RPMI7951 (cell line): ENCODE measurements at places on chromosomes 16 and 17.
A peak's percentile ranks its signal among the peaks of the same experiment; 100 is the strongest.

- peak; percentile 78 for DNase-seq
These were observed 197.1 kb downstream of the SHISA9 start for GRCh38 chr16:13098536-13098935.

GRCh38 chr17:82372249-82373071 lies 895 bp downstream of the UTS2R start:
- no peak for DNase-seq

DNA sequence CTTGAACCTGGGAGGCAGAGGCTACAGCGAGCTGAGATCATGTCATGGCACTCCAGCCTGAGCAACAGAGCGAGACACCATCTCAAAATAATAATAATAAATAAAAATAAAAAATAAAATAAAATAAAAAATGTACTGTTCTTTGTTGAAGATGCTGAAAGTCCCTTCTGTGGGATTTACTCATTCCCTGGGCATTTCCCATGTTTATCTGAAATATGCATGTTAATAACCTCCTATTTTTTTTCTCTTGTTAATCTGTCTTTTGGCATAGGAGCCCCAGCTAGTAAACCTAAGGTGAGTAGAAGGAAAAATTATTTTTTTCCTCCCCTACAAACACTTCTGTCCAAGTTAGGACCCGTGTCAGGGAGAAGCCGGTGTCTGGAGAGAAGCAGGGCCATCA lies 34.4 kb downstream of the TMEM92 start:
- no peak for DNase-seq

DNA sequence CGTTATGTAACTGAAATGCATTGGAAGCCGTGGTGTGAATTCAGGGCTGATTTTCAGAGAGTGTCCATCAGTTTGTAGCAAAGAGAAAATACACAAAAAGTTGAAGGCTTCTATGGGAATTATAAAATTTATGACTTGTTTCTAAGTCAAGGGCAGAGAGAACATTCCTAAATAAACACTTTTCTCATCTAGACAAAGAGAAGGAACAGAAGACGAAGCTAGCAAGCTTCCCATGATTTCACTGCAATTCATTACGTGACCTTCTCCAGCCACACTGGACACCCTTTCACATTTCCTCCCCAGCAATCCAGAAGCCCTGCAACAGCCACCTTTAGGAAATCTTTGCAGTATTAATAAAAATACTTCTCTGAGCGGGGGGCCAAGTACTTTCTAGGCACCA lies 67.8 kb downstream of the TMEM100 start:
- DNase-seq, result no peak

DNA sequence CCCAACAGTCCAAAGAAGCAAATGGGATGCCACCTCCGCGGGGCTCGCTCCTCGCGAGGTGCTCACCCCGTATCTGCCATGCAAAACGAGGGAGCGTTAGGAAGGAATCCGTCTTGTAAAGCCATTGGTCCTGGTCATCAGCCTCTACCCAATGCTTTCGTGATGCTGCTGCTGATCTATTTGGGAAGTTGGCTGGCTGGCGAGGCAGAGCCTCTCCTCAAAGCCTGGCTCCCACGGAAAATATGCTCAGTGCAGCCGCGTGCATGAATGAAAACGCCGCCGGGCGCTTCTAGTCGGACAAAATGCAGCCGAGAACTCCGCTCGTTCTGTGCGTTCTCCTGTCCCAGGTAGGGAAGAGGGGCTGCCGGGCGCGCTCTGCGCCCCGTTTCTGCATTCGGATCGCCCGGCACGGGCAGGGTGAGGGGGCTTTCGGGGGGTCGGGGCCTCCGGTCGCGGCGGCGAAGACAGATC lies at the start of gene CDH13:
TSS of gene CDH13 (plus strand) at position 179 of the 471 bp plus-strand sequence.
- peak; percentile 78 for DNase-seq

DNA sequence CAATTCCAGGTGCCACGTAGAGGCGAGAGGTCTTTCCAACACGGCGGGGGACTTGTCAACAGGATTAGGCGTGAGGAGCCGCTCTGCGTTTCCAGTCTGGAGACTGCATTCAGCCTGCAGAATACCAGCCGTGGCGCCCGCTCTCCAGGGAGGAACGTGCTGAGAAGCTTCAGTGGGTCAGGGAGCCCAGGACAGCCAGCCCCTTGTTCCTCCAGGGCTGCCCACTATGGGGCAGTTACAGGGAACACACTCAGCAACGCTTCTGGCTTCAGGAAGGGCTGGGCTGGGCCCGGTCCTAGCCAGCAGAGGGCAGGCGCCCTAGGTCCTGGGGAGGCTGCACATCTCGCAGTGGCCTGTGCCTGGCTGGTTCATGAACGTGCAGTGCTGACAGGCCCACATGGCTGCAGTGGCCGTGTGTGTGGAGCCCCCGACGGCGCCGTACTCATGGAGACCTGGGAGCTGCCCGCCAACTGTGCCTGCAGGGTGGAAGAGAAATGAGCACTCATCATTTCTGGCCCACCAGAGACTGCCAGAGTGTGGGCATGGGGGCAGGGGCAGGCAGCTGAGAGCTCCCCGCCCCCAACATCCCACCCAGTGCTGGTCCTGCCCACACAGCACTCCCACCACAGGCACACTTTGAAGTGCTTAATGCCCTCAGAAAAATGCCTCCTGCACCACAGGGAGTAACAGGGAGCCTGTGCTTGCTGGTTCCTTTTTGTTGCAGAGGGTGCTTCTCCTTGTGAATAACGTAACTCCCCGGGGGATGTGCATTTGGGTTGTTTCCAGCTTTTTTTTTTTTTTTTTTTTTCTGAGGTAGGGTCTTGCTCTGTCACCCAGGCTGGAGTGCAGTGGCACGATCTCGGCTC lies 7.0 kb upstream of the FAAP100 start:
- DNase-seq, result no peak

DNA sequence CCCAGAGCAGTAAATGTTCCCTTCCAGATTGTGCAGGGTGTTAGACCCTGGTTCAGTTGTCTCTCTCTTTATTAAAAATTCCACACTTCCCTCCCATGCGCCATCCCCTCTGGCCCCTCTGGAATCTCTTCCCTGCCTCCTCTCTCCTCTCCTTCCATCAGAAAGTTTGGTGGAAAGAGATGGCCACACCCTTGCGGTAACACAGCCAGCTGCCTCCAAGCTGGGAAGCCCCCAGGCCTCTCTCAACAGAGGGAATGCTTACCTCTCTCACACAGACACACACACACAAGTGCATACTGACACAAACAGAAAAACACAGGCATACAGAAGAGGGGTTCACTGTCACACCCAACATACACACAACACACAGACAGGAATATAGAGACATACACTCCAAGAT lies 220.5 kb downstream of the C16orf78 start:
- no peak for DNase-seq

DNA sequence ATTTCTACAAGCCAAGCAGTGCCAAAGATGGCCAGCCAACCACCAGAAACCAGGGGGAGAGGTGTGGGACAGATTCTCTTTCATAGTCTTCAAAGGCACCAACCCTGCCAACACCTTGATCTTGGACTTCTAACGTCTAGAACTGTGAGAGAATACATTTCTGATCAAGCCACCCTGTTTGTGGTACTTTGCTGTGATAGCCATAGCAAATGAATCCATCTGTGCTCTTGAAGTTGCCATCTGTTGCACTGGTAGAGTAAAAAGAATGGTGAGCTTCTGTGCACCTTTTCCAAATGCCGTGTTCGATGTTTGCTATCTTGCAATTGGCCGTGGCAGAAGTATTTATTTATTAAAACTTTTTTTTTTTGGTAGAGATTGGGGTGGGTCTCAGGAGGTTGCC lies 16.7 kb upstream of the ADGRG1 start:
- DNase-seq, result no peak

DNA sequence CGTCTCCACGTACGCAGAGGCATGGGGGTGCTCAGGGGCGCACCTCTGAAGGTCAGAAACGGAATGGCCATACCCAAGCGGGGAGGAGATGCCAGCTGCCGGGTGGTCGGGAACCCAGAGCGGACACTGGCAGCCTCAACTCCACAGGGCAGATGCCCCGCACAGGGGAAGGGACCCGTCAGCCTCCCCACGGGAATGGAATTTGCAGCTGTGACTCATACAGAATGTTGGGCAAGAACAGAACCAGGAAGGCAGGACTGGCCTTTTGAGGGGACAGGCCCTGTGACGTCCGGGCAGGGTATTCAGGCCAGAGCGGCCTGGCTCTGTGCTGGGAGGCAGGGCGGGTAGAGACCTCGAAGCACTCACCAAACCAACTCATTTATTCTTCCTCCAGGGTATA lies 7.5 kb downstream of the TK1 start:
- no peak for DNase-seq

GRCh38 chr16:55849536-55849935 lies 16.6 kb upstream of the CES1 start:
- DNase-seq, result no peak

DNA sequence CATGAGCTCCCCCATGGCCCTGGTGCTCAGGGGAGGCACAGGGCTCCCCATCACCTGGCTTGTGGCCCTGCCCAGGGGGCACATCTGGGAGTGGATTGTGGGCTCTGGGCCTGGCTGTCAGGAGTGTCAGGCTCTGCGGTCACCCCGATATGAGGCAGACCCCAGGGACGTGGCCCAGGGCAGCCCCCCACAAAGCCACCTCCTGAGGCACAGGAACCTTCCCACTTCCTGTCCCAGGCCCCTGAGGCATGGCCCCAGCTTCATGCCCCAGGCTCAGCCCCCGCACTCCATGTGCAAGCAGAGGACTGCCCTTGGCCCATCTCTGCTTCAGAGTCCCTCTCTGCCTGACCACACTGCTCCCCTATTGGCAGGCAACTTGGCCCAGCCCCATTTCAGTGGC lies 160.3 kb downstream of the PCTP start:
- no peak for DNase-seq

DNA sequence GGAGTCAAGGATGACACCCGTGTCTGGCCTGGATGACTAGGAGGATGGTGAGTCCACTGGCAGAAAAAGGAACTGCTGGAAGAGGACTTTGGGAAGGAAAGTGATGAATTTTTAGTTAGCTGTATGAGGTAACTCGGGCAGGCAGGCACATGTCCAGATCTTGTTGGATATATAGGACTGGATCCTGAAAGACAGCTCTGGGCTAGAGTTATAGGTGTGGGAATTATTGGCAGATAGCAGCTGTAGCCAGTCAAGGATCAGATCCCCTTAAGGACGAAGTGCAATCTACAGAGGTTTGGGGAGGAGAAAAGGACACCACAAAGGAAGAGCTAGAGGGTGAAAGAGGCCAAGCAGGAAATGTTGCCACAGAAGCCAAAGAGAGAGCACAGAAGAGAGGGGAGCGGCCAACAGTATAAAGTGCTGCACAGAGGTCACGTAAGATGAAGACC lies 10.1 kb downstream of the CYB5D1 start:
- DNase-seq, result no peak

- DNase-seq, result no peak
These were observed 22.3 kb downstream of the SAP30BP start for GRCh38 chr17:75689441-75689873.

DNA sequence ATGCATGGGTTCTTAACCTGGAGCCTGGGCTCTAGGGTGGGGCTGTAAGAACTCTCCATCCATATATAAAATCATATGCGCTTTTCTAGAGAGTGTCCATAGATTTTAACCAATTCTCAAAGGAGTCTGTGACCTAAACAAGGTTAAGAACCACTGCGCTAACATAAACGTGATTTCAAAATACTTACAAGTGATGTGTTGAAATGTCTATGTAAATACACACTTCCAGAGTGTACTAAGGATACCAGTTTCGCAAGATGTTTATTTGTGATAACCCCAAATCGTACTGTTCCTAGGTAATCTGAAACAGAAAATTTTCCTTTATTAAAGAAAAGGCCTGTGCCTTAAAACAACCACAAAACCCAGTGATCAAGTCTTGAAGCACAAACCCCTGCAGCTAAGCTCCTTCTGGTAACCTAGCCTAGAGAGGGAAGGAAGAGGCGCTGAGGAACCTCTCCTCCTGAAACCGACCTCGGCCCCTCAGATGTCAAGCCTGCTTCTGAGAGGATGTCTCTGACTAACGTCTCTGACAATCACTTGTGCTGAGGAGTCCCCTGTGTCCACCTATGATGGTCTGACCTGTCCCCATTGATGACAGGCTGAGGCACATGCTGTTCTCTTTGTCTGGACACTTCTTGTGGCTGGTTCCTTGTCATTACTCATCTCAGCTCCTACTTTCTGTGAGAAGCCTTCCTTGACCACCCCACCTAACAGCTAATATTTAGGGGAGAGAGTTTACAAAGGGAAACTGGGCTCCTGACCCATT lies 32.2 kb downstream of the SNN start:
- no peak for DNase-seq

- no peak for DNase-seq
These were observed 2.6 kb downstream of the PRAC1 start for GRCh38 chr17:48719642-48720265.

DNA sequence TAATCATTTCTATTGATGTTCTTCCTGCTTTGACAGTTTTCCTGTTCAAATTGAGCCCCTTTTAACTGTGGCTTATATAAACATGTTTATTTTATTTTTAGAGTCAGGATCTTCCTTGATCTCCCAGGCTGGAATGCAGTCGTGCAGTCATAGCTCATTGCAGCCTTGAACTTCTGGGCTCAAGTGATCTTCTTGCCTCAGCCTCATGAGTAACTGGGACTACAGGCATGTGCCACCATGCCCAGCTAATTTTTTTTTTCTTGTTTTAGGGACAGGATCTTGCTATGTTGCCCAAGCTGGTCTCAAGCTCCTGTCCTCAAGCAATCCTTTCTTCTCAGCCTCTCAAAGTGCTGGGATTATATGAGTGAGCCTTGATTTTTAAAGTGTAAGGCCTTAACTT lies 14.7 kb downstream of the PHKB start:
- no peak for DNase-seq

DNA sequence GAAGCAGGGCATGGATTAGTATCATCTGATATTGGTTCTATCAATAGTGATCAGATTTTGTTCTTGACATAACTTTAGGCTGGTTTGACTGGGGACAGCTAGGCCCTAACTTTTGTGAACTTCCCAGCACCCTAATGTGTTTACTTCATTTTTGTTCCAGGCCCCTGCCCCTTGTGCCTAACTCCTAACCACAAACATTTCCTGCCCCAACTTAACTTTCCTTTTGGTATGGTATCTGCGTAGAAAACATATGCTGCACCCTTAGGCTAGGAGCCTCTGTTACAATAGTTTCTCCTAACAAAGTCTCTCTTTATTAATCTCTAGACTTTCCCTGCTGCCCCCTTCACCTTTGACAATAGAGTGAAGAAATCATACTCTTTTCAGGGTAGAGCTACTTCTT lies 2.5 kb downstream of the ADPRM start:
- DNase-seq, result peak; percentile 1

GRCh38 chr17:79049821-79050220 lies 24.8 kb upstream of the ENGASE start:
- no peak for DNase-seq
